ENCODE measurements at places on chromosomes 13 and 19.

DNA sequence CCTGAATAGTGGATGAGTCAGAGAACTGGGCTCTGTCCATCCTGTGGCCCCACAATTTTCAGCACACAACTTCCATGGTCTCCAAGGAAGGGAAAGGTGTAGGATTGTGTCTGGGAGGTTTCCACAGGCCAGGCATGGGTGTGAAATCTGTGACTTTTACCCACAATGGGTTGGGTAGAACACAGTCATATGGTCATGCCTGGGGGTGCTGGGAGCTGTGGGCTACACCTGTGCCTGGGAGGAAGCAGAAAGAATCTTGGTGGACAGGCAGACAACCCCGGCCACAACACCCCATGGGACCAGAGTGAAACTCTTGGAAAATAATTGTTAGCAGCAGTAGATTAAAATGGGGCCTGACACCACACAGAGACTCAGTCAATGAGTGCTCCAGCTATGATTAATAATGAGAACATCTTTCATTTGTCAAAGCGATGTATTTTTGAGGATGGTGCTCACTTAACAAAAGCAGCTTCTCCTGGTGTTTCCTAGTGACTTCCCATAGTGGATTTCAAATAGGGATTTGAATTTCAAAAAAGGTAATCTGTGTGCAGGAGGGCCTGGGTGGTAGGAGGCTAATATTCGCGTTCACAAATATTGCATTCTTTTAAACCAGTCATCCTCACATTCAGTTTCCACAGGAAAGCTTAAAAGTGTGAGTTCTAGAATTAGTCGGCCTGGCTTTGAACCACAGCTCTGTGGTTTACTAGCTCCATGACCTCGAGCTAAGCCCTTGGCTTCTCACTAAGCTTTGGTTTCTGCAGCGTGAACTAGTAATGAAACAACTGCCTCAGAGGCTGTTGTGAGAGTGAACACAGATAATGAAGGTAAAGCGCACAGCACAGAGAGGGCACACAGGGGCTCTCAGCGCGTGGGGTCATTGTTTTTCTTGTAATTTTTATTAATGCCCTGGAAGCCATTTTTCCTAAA is 89.3 kb upstream of the UQCRFS1 start:
- DNase-seq = no peak

- no peak for DNase-seq
Measured at GRCh38 chr13:40656358-40656757, 10.1 kb downstream of the FOXO1 start.

GRCh38 chr19:5932146-5932545 is 18.1 kb downstream of the CAPS start:
- DNase-seq = no peak

GRCh38 chr19:30371161-30371836 is 885 bp upstream of the ZNF536 start:
- no peak for DNase-seq

DNA sequence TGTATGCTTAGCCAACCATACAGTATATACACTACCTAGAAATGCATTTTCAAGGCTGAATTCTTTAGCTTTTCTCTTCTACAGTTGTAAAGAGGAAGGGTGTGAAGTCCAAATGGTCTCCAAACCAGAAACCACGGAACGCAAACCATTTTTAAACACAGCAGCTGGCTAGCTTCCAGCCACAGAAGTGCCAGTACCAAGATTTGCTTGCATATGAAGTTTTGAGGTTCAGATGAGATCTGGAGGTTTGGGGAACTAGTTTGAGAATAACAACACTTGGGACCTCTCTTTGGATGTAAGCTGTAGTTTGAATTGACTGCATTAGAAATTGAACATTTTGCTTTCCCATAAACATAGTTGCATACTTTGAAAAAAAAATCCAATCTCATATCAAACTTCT is 1243.5 kb downstream of the EFNB2 start:
- DNase-seq = no peak

DNA sequence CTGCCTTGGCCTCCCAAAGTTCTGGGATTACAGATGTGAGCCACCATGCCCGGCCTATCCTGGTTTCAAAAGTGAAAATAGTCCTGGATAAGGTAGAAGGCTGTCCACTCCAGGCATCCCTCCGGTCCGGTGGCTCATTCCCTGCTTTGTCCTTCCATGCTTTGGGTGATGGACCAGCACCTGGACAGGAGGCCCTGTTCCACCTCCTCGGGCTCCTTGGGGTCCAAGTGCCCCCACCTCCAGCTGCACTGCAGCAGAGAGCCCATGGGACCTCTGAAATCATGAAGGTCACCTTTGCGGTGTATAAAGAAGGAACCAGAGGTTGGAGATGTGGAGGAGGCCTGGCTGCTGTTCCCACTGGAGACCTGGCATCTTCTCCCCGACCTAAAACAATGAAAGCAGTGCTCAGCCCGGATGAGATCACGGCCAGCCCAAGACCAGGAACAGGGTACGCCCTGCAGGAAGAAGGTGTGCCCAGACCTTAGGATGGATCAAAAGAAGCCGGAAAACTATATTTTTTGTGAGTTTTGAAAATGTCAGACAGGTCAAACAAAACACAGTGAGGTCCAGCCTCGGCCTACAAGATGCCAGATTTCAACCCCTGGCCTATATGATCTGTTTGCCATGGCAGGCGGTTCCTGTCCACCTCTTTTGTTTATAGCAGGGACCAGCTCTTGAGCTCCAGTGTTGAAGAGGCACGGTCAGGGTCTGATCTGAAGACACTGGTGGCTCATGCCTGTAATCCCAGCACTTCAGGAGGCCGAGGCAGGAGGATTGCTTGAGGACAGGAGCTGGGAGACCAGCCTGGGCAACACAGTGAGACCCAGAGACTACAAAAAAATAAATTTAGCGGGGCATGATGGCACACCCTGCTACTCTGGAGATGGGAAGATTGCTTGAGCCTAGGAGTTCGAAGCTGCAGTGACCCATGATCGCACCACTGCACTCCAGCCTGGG is 5.8 kb downstream of the LSR start:
- no peak for DNase-seq

DNA sequence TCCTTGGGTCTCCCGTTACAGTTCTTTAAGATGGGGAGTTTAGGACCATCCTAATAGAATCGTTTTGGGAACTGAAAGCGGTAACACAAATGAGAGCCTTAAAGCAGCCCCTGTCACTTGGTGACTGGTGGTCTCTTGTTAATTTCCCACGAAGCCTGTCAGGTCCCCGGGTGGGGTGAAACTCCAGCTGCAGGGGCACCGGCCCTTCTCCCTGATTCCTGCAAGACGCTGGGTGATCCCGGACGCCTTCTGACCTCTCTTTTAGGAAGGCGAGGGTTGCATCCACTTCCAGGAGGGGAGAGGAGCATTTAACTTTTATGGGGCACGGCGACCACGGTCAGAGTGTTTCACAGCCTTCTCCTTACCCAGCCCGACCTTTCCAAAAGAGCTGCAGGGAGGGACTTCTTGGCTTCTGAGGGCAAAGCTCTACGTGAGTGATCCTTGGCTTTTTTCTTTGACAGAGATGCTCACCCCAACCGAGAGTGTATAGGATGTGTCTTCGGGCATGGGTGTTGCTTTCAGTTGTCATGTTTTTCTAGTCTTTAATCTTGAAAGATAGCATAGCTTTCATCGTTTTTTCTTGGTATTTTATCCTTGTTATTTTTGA is 688 bp downstream of the ZNF225 start:
- DNase-seq = peak; percentile 25

DNA sequence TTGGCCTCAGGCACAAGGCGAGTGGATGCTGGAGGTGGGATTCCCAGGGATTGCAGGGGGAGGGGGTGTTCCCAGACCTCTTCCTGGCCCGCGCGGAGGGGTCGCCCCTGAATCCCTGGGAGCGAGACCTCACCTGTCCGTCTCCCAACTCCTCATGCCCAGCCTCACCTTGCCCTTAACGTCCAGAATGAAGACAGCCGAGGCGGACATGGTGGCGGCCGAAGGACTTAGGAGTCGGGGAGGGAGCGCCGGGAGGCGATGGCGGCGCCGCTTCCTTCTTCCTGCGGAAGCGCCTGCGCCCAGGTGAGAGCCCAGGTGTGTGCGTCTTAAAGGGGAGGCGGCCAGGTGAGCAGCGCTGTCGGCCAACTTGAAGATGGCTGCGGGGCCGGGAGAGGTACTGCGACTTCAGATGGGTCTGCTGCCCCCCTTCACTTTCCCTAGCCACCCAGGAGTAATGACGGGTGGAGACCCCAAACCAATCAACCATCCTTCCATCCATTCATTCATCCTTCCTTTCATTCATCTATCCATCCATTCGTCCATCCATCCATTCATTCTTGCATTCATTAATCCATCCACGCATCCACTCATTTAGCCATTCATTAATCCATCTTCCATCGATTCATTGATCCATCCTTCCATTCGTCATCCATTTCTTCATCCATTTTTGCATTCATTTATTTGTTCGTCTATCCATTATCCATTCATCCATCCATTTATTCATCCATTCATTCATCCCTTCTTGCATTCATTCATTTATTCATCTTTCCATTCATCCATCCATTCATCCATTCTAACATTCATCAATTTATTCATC is at the start of gene AP1M2:
TSS of gene AP1M2 (minus strand) at position 291 of the 817 bp plus-strand sequence. CDS start at position 210, 81 bp downstream.
- DNase-seq = no peak

GRCh38 chr19:5074830-5075394 is 106.0 kb downstream of the KDM4B start:
- DNase-seq = no peak

GRCh38 chr13:24742294-24742693 is 21.7 kb upstream of the RNF17 start:
- peak; percentile 37 for DNase-seq

DNA sequence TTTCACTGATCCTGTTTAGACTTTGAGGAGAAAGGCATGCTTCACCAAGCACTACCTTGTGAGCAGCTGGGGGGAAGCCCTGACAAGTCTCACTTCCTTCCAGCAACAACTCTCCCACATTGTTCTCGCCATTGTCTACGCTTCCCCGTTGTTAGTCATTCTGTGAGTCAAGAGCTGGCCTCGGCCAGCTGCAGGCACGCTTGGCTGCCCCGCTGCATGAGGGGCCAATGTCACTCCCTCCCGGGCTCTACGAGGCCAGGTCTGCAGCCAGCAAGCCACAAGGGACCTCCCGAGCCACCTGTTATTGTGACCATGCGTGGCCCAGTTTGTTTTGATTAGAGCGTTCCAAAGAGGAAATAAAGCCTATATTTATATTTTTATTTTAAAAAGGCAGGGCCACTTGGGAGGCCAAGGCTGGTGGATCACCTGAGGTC is 220.9 kb downstream of the FOXO1 start:
- DNase-seq = no peak

DNA sequence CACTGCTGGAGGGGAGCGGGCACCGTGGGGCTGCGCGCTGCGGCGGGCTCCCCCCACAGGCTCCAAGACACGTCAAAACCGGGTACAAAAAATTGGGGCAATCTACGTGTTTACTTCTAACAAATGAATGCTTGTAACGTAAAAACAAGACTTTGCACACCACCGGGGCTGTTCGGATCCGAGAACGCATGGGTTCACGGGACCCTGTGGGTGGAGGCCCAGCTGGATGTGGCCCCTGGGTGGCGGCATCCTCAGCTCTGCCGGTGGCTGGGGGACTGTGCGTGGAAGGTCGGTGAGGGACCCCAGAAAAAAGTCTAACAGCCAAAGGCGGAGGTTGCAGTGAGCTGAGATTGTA is 10.3 kb upstream of the SLC7A10 start:
- DNase-seq = no peak

- no peak for DNase-seq
Measured at GRCh38 chr19:46776927-46777911, 11.2 kb downstream of the SLC1A5 start.

DNA sequence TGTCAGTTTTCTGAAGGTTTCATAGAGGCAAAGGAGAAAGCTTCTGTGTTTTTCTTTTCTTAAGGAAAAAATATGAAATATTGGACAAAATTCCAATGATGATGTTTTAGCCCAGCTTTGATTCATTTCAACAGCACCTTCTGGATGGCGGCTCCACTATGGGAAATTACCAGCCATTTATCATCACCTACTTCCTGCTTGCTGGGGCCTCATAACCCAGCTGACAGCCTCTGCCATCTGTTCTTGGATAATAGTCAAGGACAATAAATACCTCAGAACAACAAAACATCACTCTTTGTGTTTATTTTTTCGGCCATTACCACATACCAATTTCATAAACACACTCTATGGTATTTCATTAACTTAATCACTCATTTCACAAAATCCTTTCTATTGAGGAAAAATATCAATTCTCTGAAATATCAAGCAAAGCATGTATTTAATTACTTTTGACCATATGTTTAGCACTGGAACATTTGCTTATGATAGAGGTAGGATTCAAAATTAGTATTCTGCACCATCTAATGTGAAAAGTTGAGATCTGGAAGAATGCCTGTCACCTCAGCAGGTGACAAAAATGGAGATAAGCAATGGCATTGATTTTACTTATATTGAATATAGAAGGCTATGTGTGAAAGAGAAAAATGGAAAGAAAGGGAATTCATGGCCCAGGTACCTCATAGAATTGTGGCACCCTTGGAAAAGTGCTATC is 629.7 kb downstream of the LIG4 start:
- DNase-seq = no peak

DNA sequence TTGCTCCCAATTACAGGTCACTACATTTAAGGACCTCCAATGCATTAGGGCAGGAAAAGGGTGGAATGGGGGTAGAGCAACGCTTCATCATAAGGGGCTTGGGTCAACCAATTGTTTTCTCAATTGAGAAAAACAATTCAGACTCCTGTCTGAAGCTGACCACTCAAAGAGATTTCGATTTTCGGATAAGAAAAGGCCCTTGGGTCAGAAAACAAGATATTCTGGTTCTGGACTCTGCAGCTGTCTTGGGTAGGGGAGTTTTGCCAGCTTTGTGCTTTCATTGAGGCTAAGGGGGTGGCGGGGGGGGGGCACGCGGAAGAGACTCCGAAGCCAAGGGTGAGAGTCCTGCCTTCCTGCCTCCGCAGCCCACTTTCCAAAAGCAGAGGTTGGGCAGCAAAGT is 4.8 kb upstream of the ZNF98 start:
- DNase-seq = no peak

- no peak for DNase-seq
Measured at GRCh38 chr13:105814219-105814901, 721.1 kb downstream of the EFNB2 start.

- no peak for DNase-seq
Measured at GRCh38 chr13:76398425-76398824, 487.8 kb downstream of the KCTD12 start.

DNA sequence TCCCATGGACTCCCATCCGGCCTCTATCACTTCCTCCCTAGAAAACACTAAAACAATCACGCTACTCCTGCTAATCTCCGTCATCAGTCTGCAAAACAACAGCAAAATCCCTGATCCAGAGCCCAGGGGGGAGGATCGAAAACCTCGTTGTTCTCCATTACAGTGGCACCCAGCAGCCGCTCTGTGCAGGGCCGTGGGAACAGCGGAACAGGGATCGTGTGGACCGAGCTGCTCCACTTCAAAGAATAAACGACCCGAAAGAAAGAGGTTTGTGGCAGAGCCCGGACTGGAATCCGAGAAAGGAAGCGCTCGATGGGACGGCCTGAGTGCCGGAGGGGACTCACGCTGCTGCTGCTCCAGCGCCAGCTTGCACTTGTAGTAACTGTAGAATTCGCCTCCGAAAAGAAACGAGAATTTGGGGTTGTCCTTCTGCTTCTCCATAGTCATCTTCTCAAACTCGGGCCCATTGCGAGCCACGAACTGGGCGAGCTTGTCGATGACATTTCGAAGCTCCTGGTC is 652 bp downstream of the CHERP start:
- DNase-seq = peak; percentile 31
